Posterior cingulate gyrus (tissue), 11 donors: ENCODE measurements at places on chromosomes 5 and 9.

DNA sequence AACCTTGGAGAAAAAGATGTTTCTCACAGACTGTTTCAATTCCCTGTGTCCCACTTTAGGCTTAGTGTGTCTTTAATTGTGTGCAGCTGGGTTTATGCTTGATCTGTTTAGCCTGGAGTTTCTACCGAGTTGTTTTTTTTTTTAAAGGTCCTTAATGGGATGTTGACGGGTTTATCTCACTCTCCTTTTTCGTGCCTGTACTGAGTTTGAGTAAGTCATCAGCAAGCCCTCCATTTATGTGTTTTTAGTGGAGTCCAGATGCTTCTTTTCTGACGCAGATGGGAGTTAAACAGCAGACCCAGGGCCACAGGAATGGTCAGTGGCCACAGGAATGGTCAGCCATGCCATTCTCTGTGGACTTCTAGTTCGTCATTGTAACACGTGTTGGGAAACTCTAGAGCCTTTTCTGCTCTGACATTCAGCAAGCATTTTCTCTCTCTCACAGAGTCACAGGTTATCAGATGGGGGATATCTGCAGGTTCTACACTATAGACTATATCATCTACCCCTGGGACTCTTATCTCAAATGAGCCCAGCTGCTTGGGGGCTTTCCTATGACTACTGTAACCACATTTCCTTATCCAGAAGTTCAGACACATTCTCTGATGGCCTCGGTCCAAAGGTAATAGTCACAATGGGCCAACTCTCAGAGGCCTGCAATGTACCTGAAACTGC lies 190.5 kb downstream of the TTLL11 start:
- no peak for DNase-seq

DNA sequence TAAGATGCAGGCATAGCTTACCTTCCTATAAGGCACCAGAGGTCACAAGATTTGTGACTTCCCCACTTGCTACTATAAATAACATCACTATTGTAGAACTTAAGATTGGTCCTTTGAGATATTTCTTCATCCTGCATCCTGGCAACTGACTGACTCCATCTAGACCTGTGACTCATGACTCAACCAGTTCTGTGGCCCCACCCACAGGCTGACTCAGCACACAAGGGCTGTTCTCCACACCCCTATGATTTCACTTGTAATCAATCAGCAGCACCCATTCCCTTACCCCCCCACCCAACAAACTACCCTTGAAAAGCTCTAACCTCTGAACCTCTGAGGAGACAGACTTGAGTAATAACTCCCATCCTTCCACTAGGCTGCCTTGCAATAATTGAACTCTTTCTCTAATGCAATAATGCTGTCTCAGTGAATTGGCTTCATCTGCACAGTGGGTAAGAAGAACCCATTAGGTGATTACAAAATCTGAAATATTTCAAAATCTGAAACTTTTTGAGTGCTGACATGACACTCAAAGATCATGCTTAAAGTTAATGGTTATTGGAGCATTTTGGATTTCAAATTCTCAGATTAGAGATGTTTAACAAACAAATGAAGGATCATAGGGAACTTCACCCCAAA lies 296.7 kb downstream of the ARL15 start:
- DNase-seq = no peak

DNA sequence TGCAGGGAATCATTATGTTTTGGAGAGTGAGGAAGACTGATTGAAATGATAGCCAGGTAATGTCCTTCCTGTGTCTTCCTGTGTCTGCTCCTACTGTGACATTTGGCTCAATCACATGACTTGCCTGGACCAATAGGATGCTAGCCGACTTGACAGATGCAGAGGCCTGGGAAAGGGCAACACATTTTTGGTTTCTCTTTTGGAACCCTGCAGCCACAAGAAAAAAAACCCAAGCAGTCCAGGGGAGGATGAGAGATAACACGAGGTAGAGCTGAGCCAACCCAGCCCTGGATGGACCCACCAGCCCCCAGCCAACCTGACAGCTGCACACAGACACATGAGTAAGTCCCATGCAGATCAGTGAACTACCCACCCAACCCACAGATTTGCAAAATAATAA lies 256.1 kb upstream of the SMARCA2 start:
- no peak for DNase-seq

GRCh38 chr5:25975885-25976284 lies 1062.5 kb downstream of the CDH9 start:
- no peak for DNase-seq

DNA sequence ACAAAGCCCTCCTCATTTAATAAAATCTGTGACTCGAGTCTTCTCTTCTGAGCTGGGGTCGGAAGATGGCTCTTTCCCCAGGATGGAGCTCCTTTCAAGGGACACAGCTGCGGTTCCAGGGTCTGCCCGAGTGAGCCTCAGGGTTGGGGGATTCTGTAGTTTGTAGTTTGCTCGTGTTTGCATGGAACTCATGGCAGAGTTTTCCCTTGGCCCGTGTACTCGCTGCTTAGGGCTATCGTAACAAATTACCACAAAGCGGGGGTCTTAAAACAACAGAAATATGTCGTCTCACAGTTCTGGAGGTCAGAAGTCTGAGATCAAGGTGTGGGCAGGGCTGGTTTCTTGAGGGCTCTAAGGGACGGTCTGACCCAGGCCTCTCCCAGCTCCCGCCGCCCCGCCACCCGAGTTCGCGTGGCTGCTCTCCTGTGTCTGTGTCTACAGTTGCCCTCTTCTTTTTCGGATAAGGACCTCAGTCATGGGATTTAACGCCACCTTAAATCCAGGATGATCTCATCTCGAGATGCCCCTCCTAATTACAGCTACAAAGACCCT lies 13.9 kb upstream of the LPCAT1 start:
- no peak for DNase-seq

GRCh38 chr9:118459913-118460312 lies 755.7 kb downstream of the TLR4 start:
- no peak for DNase-seq

GRCh38 chr5:129672006-129672405 lies 75.9 kb upstream of the MINAR2 start:
- DNase-seq = no peak

GRCh38 chr5:5738797-5739489 lies 316.5 kb downstream of the ICE1 start:
- no peak for DNase-seq

DNA sequence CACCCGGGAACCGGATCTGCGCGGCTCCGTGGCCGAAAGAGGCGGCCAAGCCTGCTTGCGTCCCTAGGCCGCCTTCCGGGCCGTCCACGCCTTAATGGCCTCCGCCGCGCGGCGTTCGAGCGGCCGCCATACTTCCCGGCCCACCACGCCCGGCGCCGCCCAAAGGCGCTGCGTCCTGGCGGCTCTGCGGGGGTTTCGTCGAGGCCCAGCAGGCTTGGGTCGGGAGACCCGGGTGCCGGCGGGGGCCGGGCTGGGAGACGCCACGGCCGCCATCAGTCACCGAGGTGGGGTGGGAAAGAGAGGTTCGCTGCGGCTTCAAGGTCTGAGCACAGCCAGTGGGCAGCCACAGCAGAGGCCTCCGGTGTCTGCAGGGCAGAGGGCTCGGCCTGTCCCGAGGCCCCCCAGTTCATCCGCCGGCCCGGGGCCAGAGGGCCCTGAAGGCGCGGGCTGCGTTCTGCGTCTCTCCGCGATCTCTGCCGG lies 545.8 kb upstream of the CDH10 start:
- no peak for DNase-seq

GRCh38 chr5:82142928-82143577 lies 135.1 kb downstream of the RPS23 start:
- no peak for DNase-seq

DNA sequence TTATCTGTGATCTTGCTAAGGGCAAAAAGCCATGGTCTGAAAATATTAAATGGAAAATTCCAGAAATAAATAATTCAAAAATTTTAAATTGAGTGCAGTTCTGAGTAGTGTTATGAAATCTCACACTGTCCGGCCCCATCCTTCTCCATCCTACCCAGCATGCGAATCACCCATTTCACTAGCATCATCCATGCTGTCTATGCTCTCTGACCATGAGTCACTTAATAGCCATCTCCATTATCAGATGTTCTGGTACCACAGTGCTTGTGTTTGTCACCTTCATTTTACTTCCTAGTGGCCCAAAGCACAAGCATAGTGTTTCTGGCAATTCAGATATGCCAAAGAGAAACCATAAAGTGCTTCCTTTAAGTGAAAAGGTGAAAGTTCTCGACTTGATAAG lies 63.3 kb upstream of the SMC5 start:
- no peak for DNase-seq

DNA sequence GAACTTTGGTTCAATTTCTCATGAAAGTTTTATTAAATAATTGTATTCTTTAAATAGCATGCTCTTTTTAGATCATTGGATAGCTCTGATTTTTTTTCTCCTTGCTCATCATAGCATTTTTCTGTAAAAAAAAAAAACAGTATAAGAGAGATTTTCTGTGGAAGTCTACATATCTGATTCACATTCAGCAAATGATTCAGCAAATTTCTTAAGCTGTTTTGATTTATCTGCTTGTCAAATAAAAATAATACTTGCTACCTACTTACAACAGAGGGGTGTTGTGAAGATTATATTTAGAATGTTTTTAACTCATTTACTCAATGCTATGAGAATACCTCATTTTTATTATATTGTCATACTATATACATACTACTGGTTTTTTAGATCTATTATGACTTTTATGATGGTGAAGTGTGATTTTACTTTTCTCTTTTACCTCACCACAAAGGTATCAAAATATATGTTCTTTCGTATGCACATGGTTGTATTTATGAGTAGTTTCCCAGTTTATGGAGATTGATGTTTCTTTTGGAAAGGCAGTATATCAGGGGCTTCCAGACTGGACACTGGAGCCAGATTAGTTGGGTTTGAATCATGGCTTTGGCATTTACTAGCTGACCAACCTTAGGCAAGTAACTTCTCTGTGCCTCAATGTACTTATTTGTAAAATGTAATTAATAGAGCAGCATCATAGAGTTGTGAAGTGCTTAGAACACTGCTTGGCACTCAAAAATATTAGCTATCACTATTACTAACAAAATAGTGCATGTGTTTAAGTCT lies 25.5 kb downstream of the TNPO1 start:
- no peak for DNase-seq

DNA sequence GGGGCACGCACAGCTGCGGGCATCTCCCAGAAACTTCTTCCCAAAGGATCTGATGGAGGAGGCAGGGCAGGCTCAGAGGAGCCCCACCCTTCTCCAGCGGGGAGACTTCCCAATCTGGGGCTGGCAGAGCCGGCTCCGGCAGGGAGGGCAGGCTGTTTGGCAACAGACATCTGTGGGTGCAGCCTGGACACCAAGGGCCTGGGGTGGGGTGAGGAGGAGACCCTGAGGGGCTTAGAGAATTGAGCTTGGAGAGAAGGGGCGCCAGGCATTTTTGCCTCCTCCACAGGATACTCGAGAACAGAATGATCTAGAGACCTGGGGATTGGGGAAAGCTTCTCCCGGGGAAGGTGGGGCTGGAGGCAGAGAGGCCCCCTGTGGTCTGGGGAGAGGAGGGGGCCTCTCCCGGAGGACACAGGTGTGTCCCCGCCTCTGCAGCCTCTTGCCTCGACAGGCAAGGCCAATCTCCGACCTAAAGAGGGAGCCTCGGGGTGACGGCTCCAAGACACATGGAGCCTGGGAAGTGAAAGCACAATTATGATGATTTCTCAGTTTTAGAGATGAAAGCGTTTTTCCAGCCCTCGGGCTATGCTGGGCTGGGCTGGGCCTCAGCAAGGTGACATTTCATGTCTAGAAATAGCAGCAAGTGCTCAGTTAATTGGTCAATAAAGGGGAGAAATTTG lies 8.4 kb downstream of the LHX3 start:
- no peak for DNase-seq

DNA sequence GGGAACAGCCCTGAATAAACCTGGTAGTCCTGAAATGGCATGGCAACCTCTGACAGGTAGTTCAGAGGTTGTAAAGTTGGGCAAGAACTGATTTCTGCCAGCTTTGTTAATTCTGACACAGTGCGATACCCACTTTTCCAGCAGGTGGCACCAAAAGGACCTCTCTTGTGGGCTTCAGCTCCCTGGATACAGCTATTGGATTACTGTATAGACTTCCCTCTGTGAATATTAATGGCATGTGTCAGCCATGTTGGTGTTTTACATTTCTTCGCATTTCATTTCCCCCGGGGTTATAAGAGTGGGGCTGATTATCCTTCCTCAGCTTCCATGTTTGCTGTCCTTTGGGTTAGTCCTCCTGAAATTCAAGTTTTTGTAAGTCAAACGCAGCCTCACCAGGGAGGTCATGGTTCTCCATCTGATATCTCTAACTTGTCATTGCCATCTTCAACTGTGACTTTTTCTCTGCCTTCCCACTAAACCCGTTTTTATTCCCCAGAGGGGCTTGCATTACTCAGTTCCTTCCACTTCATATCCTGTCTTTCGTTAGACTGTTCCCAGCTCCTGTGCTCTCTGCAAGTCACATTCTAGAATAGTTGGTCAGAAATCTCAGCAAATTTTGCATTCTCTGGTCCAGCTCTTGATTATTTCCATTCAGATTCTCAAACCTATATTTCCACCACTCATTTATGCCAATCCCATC lies 135.6 kb downstream of the LIFR start:
- DNase-seq = peak; percentile 45

DNA sequence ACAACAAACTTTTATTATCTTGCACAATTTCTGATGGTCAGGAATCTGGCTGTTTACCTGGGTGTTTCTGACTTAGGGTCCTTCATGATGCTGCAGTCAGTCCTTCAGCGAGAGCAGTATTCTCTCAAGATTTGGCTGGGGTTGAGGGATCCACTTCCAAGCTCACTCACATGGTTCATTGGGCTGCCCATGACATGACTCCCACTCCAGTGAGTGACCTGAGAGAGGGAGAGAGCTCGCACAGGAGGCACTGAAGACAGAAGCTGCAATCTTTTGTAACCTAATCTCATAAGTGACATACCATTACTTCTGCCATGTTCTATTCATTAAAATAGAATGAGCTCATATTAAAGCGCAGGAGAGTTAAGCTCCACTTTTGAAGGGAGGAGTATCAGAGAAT lies 212.6 kb downstream of the SPATA31D1 start:
- DNase-seq = no peak

GRCh38 chr5:13695076-13695712 lies 249.3 kb downstream of the DNAH5 start:
- no peak for DNase-seq

- no peak for DNase-seq
These were observed 38.9 kb downstream of the MFAP3 start for GRCh38 chr5:154077696-154078095.

GRCh38 chr5:150516011-150516410 lies 8.1 kb downstream of the NDST1 start:
- DNase-seq = no peak

- DNase-seq = no peak
These were observed 26.8 kb upstream of the ISOC1 start for GRCh38 chr5:129067745-129068144.

DNA sequence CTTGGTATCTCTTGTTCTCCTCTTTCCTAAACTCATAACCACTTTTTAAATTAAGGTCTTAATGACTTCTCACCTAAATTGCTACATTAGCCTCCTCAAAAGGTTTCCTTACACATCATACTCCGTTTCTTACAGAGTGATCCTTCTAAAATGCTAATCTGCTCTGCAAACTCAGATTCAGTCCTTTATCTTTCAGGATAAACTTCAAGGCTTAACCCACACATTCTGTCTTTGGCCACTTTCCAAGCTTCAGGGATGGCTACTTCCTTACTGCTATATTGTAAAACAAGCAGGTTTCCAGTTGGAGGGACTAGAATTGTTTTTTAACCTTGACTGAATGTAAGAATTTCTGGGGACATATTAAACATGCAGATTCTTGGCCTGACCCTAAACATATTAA lies 105.5 kb upstream of the CHD1 start:
- DNase-seq = no peak
